ENCODE measurements at places on chromosomes 4 and X.

GRCh38 chrX:114797494-114797893 is 213.6 kb downstream of the HTR2C start:
- DNase-seq = no peak

GRCh38 chr4:77418333-77418732 is 187.3 kb upstream of the CXCL13 start:
- no peak for DNase-seq

DNA sequence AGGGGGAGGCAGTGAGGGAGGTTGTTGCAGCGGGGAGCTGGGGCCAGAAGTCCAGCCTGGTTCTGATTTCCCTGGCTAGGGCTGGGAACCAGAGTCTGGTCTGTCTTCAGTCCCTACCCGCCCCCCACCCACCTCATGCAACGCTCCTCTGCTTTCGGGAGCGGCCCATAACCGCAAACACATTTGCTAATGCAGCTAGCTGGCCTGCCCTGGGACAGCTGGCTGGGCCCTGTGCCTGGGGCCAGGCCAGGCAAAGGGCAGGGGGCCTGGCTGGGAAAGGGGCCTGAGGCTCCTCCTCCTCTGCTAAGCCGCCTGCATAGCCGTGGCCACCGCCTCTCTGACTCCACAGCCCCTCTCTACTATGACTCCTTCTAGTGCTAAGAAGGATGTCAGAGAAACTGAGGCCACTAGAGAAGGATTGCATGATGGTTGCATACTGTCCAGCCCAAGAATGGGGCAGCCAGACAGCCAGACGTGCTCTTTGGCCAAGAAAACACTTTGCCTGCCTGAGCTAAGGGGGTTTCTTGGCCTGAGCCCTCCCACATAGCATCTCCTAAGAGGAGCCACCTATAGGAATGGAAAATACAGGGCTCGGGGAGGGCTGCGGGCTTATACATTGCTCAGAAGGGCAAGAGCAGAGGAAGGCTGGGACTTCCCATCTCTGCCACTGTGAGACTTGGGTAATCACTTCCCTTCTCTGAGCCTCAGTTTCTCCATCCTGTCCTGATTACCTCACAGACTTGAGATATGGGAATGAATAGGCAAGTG is 76.9 kb downstream of the PJA1 start:
- DNase-seq = no peak

DNA sequence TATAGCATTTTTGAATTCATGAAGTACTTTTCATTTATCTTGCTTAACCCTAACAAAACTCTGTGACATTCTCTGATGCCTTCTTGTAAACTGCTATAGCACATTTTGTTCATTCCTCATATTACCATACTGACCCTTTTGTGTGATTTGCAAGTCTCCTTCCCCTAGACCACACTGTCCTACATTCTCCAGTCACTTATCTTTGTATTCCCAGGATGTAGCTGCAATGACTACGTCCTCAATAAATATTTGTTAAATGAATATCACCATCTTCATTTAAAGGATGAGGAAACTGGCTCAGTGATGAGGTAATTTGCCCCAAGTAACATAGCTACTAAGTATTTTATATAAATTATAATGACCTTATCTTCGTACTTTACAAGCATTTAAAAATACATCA is 11.9 kb downstream of the HUWE1 start:
- DNase-seq = no peak

DNA sequence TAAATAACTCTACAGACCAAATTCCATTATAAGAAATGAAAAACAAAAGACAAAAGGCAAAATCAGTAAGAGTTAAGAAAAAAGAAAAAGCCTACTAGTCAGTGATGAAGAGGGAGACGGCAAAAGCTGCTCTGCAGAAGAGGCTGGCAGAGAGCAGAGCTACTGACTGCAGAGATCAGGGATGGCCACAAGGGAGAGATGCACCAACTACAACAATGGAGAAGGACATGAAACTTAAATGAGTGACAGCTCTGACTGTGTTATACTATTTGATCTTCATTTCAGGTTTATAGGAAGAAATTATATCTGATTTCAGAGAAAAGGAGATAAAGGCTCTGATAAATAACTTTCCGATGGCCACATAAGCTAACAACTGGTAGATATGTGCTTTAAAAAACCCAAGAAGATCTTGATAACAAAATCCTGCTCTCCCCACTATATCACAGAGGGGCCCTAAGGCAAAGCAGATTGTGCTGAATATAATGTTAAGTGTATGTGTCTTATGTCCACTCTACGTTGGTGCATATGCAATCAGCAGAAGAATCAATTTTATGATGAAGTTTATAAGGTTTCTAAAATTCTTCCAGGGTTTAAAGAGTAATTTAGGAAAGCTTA is 58.4 kb upstream of the COX18 start:
- no peak for DNase-seq

DNA sequence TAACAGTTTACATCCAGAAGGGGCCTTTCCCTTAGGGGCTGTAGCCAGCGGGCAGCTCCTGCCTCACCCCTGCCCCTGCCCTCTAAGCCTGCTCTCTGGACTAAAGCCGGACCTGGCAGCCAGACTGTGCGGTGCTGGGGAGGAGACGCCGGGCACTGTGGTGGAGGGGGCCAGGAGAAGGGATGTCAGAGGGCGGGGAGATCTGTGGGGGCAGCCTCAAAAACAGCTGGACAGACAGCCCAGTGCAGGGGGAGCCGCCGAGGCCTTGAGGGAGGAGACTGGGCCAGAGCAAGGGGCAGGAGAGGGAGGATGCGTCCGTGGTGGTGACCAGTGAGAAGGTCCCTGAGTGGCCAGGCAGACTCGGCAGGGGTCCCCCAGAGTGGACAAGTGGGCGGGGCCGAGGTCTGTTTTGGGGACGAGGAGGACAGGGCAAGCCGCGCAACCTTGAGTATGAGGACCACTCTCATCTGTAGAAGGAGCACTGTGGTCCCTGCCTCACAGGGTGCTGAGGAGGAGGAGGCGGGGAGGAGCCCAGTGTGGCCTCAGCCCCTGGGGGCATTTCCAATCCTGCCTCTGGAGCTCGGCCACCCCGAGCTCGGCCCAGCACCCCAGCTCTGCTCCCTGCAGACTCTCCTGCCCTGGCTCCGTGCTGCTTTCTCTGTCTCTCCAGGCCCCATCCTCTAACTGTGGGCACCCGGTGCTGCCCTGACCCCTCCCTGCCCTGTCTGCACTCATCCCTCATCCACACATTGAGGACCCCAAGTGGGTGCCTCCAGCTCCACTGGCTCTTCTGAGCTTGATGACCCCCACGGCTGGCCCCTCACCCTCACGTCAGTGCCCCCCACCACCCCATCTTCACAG is 59.2 kb upstream of the NKX1-1 start:
- DNase-seq = no peak

DNA sequence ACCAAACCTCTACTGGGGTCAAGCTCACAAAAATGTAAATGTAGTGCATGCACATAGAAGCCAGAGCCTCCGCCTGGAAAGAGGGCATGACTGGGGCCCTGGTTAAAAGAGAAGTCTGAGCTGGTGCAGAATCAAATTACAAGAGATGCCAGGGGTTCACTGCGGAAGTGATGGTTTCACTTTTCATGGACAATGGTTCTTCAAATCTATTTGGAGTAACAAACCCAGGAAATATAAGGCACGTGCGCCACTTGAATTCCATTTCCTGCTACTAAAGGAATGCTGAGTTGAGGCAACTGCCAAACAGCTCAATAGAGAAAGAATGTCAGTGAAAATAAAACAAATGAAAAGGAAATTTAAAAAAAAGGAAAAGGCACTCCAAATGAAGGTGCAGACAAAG is 79.8 kb downstream of the FUNDC1 start:
- no peak for DNase-seq

DNA sequence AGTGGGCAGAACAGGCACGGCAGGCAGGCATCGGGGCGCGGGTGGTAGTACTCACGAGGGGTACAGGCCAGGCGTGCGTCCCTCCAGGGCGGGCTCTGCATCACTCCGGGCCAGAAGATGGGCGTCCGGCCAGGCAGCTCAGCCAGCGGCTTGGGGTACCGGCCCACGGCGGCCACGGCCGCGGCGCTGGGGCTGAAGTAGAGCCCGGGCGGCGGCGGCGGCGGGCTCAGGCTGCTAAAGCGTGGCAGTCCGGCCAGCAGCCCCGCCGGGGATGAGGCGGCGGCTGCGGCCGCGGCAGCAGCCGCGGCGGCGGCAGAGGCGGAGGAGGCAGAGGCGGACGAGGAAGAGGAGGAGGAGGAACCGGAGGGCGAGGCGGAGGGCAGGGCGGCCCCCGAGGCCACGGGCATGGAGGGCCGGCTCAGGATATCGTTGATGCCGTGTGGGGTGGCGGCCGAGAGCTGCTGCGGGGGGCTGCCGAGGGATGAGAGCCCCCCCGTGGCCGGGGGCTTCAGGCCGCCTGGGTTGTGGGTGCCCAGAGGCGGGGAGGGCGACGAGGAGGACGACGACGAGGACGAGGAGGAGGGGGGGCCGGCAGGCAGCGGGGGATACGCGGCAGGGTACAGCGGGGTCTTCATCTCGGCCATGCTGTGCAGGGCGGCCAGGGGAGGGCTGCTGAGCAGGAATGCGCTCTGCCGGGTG is 1.4 kb downstream of the NKX6-1 start:
- no peak for DNase-seq

DNA sequence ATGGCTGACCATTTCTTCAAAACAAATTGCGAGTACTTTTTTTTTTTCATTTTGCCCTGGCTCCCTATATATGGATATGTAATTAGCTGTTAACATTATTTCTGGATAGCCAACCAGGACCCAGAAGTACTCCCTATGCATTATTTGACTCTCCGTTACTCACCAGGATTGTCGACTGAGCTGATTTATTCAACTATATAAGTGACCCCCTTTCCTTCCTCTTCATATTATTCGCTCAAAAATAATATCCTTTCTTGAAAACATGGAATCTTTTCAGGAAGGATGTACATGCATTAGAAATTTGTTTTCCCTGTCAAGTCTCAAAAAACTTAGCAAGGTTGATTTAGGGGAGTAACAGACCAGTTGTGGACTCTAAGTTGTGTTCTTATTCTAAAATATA is 114.1 kb upstream of the KLHL4 start:
- no peak for DNase-seq

DNA sequence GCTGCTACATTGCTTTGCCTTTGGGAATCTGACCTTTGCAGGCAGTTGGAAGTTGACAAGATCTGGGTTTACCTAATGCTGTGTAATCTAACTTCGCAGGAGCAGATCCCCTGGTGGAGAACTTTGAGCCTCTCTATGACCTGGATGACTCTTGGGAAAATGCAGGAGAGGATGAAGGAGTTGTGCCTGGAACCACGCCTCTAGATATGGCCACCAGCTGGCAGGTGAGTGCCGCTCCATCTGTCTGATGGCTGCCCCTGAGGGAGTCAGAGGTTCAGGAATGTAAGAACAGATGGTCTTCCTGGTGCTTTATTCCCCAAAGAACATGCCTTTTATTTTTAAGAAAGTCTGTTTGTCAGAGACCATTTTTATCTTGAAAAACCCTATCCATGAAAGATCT is 109.3 kb downstream of the NFKB1 start:
- no peak for DNase-seq

- DNase-seq = no peak
These were observed 161.5 kb upstream of the GPR101 start for GRCh38 chrX:137195296-137195695.

DNA sequence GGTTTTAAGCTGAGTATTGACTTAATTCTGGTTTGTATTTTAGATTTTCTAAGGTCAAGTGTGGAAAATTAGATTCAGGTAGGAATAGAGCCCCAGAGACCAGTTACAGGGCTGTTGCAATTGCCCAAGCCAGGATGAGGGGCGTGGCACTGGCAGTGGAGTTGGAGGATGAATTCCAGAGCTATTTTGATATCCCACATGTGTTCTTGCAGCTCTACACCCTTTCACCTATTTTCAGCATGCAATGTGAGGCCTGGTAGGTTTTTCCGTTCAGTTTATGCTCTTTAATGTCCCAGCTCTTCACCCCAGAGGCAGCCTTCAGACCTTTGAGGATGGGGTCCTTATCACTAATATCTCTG is 17.9 kb upstream of the OGT start:
- DNase-seq = no peak

DNA sequence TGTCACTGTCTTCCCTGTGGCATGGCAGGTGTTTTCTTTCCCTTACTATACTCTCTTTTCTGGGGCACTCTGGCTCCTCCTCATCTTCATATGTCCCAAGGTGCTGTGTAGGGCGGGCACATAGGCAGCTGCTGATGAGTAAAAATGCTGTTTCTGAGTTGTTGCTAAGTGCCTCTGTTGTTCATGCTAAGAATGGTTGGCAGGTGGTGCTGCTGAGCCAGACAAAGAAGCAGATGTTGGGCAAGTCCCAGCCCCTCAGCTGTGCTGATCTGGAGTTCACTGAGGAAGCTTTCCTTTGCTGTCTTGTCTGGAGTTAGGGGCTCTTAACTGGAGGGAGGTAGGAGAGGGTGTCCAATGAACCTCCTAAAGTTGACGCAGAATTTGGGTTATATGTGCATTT is 40.6 kb downstream of the HADH start:
- DNase-seq = peak; percentile 52

GRCh38 chr4:5894266-5894665 is 1.4 kb upstream of the CRMP1 start:
- no peak for DNase-seq

DNA sequence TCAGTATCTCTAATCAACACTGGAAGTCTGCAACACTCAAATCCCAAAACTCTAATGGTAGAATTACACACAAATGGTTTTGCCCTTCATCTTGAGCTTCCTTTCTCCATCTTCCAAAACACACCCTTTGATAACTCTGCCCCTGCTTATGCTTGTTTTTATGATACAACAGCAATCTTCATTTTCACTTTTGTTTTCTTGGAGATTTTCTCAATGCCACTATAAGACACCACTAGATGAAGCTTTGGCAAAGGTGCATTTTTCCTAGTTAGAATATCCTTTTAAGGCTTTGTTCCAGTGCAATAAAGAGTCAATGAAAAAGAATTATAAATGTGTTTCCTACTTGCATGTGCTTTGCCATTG is 472.4 kb upstream of the NWD2 start:
- no peak for DNase-seq

DNA sequence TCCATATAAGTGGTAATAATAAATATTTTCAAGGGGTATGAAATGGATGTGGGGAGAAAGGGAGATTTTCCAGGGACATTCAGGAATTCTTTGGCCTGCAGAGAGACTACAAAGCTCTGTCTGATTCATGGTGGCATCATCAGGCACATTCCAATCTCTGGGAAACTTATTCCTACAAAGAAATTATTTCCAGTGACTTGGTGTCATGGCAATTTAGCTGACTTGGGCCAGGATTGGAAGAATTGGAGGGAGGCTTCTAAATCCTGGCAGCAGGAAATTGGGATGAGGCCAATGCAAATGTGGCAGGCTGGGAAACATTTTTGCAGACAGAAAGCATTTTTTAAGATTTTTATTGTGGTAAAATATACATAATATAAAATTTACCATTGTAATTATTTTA is 204.6 kb downstream of the RTL9 start:
- no peak for DNase-seq
